Stimulated activated CD8-positive, alpha-beta memory T cell treated with anti-CD3 and anti-CD28 coated beads, Interleukin-2, amount 100 ng/mL, for 1 hour (primary cell): ENCODE measurements at places on chromosomes 1 and 21.

DNA sequence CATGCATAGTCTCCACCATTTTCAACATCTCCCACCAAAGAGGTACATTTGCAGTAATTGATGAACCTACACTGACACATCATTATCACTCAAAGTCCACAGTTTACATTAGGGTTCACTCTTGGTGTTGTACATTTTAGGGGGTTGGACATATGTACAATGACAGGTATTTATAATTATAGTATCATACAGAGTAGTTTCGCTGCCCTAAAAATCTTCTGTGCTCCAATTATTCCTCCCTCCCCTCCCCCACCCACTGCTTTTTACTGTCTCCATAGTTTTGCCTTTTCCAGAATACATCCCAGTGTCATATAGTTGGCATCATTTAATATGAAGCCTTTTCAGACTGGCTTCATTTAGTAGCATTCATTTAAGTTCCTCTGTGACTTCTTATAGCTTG, 13.6 kb downstream of the COA7 start:
- no peak for DNase-seq

DNA sequence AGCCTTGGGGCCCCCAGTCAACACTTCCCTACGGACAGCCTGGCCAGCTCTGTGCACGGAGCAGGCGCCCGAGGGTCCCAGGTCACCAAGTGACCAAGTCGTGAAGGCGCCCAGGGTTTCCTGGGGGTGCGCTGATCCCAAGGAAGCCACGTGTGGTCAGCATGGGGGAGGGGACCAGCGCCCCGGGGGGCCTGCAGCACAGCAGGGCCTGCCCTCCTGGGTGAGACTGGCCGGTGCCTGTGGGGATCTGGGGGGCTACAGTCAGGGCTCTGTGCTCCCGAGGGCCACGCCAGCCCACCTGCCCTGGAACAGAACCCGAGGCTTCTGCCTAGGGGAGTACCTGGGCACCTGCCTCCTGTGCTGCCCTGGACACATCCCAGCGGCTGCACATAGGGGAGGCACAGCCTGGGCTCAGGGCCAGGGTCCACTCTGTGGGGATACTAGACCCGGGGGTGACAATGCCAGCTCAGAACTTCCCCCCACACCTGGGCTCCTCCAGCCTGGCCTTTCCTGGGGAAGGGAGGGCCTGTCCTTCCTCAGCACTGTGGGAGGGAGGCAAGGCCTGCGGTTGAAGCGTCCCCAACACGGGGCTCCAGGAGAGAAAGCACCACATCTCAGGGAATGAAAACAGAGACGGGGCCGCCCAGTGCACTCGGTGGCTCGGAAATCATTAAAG, 6.2 kb upstream of the POFUT2 start:
- no peak for DNase-seq

DNA sequence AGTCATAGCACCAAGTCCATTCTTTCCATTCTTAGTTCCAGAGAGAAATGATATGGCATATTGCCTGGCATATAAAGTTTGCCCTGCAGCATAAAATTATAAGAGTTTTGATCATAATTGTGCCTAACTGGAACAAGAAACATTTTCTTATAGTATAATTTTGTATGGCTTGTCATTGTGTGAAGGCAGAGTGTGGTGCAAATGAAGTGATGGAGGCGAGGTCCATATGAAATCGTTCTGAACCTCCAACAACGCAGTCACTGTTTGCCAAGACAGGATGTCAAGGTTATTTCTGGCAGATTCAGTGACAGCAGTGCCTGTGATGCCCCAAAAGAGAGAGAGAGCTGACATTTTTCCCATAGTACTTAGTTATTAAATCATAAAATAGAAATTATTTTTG, 584.0 kb downstream of the ADGRL2 start:
- DNase-seq = no peak

DNA sequence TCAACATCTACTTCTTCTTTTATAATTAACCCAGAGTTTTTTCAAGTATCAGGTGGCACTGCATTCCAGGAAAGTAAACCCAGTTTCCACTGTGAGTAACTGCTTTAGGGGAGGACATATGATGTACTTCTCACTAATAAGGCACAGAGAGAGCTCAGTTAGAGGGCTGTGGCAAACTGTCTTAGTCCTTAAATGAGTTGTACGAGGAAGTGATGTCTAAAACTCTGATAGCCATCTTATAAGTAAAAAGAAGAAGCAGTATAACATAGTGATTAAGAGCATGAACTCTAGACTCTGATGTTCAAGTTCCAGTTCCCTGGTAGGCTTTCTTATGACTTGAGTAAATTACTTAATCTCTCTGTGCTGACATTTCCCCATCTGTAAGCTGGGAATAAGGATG, 58.7 kb upstream of the PTGS2 start:
- no peak for DNase-seq

- DNase-seq = no peak
These were observed 42.0 kb upstream of the RGS2 start for GRCh38 chr1:192766876-192767275.

DNA sequence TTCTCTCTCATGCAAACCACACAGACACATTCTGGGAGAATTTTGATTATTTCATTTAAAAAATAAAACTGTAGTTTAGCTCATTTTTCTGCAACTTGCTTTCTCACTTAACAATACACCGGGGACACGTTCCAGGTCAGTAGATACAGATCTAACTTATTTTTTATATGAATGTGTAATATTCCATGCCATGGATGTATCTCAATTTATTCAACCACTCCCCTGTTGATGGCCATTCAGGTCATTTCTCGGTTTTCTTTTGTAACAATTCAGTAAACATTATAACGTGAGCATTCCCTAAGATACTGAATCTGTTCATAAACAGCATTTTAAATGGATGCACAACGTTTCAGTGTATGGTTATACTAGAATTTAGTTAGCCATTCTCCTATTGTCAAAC, 64.7 kb downstream of the CSMD2 start:
- DNase-seq = no peak

GRCh38 chr21:42405064-42406013, 1.6 kb downstream of the UBASH3A start:
- DNase-seq = no peak

DNA sequence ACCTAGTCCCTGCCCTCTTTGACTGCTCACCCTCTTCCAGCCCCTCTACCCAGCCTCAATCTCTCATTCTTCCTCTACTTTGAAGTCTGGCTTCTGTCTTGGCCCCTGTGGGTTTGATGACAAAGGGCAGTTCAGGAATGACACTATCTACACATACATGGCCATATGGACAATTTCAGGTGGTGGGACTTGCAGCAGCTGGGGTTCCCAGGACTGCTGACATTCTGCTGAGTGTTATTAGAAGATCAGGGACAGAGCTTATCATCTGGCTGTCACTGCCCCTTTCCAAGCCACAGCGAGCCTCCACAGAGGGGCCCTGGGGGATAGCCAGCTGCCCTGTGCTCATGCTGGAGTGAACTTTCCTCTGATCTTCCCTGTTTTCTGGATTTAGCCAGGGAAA, 97.4 kb upstream of the IPO9 start:
- DNase-seq = no peak

DNA sequence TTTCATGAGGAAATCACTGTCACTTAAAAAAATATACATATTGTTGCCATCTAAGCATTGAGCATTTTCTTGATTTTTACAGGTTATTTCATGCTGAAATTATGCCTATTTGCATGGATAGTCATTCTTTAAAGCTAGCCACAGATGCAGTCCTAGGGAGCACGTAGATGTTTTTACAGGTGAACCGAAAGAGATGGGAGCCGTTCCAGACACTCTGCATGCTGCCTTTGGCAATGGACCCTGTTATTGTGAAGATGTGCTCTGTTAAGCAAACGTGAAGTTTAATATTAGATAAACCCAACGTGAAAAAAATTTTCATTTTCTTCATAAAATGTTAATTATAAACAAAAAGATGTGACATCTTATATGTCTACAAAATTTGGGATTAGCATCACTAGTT, 7.1 kb downstream of the PROX1 start:
- DNase-seq = no peak

GRCh38 chr21:26835027-26835713, 10.0 kb downstream of the ADAMTS1 start:
- DNase-seq = no peak
